ENCODE measurements at places on chromosomes 3 and 15. TPM values are rescaled to one million over a fixed set of nuclear protein-coding genes. Genes with fewer than 3 reads are reported as not detected.

Gene SERF2
- 811 TPM for polyA plus RNA-seq

Gene SLC6A6
- polyA plus RNA-seq, result 14.1 TPM

Gene GNB5
- polyA plus RNA-seq, result 19.7 TPM

Gene TMEM212
- polyA plus RNA-seq, result not detected

Gene AGTR1
- polyA plus RNA-seq, result 3.1 TPM

Gene TIGIT
- not detected for polyA plus RNA-seq

Gene SYNPR
- polyA plus RNA-seq, result not detected

Gene CCR3
- polyA plus RNA-seq, result not detected

Gene C3orf49
- not detected for polyA plus RNA-seq

Gene PP2D1
- not detected for polyA plus RNA-seq

Gene GJD2
- polyA plus RNA-seq, result not detected

Gene CFAP100
- 0.63 TPM for polyA plus RNA-seq

Gene FETUB
- polyA plus RNA-seq, result 4.4 TPM

Gene ADAMTS9
- not detected for polyA plus RNA-seq

Gene COL7A1
- 18.1 TPM for polyA plus RNA-seq

Gene TMEM40
- polyA plus RNA-seq, result 0.22 TPM

Gene GOLGA6L7
- not detected for polyA plus RNA-seq

Gene KLF15
- 5.3 TPM for polyA plus RNA-seq

Gene STIMATE
- 6.2 TPM for polyA plus RNA-seq

Gene SMCO1
- polyA plus RNA-seq, result not detected

Gene PLIN1
- polyA plus RNA-seq, result 0.74 TPM

Gene IL20RB
- 0.32 TPM for polyA plus RNA-seq

Gene FAM227B
- polyA plus RNA-seq, result 1.1 TPM

Data from HepG2 (cell line).